ENCODE measurements at places on chromosomes 1 and 21.

DNA sequence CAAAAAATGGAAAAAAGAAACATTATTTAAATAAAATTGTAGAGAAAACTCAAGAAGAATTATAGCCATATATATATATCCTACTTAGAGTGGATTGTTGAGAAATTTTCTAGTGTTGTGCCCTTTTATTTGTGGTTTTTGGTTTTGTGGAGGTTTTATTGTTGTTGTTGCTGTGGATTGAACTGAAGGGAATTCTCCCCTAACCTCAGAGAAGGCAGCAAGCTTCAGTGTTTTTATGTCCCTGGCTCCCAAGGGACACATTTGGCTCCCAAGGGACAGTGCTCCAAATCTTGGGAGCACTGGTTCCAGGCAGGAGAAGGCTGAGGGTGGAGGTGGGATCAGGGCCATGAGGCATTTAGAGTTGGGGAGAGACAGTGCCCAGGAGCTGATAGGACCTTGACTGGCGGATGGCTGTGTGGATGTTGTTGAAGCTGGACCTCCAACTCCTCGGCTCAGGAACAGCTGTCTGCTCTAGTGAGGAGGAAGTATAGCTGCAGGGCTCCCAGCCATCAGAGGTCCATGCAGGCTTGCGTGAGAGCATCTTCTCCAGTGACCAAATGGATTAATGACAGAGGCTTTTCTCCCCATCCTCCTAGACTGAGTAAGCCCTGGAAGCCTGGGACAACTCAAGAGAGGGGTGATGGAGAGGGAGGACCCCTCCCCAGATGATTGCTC, 100.5 kb downstream of the TEX35 start:
- DNase-seq = no peak

- no peak for DNase-seq
Measured at GRCh38 chr21:34992736-34993398, 56.2 kb downstream of the RUNX1 start.

- no peak for DNase-seq
Measured at GRCh38 chr1:10583641-10584040, 108.9 kb downstream of the PEX14 start.

- DNase-seq = no peak
Measured at GRCh38 chr1:39295901-39296300, 91.4 kb downstream of the MACF1 start.

GRCh38 chr1:235004276-235004675, 124.4 kb downstream of the TOMM20 start:
- DNase-seq = no peak

- no peak for DNase-seq
Measured at GRCh38 chr1:60825593-60825992, 256.8 kb upstream of the NFIA start.

- DNase-seq = no peak
Measured at GRCh38 chr1:241637046-241637590, 3.1 kb downstream of the CHML start.

- no peak for DNase-seq
Measured at GRCh38 chr1:24874056-24874455, 56.0 kb downstream of the RUNX3 start.
